ENCODE measurements at places on chromosomes 4 and X.
A peak's percentile ranks its signal among the peaks of the same experiment; 100 is the strongest.

- no peak for DNase-seq
Observed at GRCh38 chr4:48472794-48473193, 10.3 kb upstream of the SLC10A4 start.

DNA sequence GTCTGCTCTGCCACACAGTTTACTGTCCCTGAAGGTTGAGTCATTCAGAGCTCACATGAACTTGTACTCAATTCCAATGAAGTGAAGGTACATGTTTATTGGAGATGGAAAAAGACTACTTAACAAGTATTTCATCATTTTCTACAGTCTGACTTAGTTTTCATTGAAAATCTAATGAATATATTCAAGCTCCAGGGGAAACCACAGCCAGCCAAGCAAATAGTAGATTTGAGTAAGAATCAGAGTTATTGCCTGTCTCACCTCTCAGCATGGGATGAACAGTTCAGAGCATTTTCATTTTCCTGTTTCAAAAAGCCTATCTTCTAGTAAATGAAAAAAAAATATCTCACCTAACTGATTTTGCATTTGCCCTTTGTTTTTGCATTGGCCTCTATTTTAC lies 1249.4 kb upstream of the DIAPH2 start:
- DNase-seq, result no peak

- DNase-seq, result no peak
Observed at GRCh38 chrX:8604131-8604530, 127.8 kb downstream of the ANOS1 start.

GRCh38 chrX:103369479-103369878 lies 6.9 kb upstream of the BEX3 start:
- no peak for DNase-seq

DNA sequence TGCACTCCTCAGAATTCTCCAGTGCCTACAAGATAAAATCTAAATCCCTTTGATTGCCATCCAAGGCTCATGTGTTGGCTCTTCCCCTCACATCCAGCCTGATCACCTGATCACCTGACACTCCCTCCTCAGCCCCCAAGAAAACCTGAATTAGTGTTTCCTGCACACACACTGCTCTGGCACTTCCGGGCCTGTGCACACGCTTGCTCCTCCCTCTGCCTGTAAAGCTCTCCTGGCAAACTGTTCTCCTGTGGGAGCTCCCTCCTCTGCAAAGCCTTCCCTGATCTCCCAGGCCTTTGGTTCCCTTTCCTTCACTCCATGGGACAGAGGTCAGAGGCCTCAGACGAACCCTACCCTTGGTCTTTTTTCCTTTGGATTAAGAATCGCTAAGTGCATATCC lies 19.9 kb downstream of the PHKA2 start:
- DNase-seq, result no peak

- DNase-seq, result no peak
Observed at GRCh38 chr4:171644430-171645057, 168.7 kb upstream of the GALNTL6 start.

DNA sequence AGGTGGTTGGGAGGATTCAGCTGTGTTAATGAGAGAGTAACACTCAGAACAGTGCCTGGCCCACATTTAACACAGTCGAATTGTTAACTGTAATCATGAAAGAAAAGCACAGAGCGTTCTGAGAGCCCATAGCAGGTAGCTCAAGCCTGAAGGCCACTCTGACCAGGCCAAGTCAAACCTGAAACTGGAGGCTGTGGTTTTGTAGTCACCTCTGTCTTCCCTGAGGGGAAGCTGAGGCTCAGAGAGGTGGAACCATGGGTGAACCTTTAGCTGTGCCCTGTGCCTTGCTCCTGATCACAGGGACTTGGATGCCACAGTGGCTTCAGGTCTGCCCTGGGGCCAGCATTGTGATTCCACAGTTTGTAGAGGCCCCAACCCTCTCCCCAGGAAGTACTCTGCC lies 16.6 kb upstream of the UBA1 start:
- no peak for DNase-seq

- no peak for DNase-seq
Observed at GRCh38 chr4:972651-973424, 531 bp downstream of the DGKQ start.

- peak; percentile 65 for DNase-seq
Observed at GRCh38 chr4:6773616-6774540, 8.6 kb upstream of the KIAA0232 start.

- DNase-seq, result no peak
Observed at GRCh38 chr4:52358366-52358765, 300.7 kb downstream of the USP46 start.

DNA sequence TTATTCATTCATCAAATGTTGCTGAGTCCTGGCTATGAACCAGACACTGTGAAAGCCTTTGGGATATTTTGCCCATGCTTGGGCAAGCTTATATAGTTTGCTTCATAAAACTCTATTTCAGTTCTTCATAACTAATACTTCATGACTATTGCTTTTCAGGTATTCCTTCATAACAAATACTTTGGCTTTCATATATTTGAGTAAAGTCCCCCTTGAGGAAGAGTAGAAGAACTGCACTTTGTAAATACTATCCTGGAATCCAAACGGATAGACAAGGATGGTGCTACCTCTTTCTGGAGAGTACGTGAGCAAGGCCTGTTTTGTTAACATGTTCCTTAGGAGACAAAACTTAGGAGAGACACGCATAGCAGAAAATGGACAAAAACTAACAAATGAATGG lies 1.7 kb upstream of the AFP start:
- DNase-seq, result no peak

GRCh38 chrX:79263550-79263949 lies 103.6 kb downstream of the ITM2A start:
- DNase-seq, result no peak

DNA sequence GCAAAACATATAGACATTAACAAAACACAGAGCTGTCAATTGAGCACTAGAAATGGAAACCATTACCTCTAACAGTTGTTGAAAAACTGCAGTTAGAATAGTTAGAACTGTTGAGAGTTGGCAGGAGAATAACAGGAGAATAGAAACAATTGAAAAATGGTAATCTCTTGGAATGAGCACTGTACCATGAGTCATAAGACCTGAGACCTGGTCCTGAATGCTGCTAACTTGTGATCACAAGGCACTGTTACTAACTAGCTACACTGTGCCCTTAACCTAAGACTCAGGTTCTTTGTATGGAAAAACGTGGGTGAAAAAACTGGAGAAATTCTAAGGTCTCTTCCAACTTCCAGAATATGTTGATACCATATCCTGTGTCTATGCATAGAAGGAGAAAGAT lies 29.3 kb downstream of the FAM114A1 start:
- no peak for DNase-seq

- DNase-seq, result no peak
Observed at GRCh38 chr4:5203309-5203992, 152.2 kb downstream of the STK32B start.

GRCh38 chr4:37628977-37629609 lies 57.1 kb downstream of the RELL1 start:
- peak; percentile 75 for DNase-seq

DNA sequence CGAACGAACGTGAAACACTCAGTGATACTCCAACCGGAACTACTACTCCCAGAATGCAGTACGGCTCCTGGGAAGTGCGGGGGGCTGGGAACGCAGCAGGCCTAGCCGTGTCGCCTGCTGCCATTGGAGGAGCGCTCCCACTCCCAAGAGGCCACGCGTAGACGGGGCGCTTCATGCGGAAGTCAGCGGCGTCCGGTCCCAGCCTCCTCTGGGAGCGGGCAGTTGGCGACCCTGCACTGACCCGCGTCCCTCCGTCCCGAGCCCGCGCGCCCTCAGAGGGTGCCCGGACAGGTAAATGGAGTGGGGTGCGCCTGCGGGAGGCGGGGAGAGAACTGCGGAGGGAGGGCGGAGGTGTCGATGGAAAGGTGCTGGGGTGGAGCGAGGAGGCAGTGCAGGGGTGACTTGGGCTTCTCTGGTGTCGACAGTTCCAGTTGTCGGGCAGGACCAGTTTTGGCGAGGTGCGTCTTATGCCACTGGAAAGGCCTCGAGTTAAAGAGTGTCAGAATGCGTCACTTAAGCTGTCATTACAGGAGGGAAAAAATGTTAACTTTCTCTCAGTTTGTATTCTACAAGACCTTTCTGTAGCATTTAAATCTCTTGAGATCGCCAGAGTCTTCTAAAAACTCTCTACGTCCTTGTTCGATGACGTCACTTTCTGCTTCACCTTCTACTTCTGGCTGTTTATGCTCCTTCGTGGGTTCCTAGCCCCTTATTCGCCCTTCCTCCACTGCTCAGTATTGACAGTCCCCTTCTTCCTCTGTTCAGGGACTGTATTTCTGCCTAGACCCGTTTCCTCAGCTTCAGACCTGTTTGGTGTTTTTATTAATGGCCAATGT lies at the start of gene VAMP7:
VAMP7 (plus strand) TSS at position 188 of the 836 bp plus-strand sequence. CDS start 8,122 bp downstream, outside the sequence.
- peak; percentile 84 for DNase-seq

DNA sequence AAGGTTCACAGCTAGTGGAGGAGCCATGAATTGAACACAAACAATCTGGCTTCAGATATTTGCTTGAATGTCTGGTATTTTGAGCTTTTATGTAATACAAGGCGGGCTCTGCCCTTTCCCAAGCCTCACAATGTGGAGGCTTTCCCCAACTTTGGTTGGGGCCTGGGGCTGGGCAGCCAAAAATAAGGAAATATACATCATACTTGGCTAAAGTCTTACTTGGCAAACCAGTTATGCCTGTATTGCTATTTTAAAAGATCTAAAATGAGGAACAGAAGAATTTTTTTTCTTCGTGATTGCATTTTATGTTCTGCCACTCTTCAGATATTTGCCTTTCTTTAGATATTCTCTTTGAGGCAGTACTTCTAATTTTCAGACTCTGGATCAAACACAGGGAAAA lies 26.1 kb downstream of the ARFIP1 start:
- no peak for DNase-seq

- DNase-seq, result no peak
Observed at GRCh38 chrX:118520216-118521206, 24.9 kb downstream of the DOCK11 start.

DNA sequence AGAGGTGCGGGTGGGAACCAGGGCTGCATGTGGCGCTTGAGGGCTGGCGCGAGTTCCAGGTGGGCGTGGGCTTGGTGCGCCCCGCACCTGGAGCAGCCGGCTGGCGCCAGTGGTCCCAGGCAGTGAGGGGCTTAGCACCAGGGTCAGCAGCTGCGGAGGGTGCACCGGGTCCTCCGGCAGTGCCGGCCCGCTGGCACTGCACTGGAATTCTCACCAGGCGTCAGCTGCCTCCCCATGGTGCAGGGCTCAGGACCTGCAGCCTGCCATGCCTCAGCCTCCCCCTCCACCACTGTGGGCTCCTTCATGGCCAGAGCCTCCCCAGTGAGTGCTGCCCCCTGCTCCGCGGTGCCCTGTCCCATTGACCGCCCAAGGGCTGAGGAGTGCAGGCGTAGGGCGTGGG lies 174.0 kb downstream of the ADAM29 start:
- no peak for DNase-seq

DNA sequence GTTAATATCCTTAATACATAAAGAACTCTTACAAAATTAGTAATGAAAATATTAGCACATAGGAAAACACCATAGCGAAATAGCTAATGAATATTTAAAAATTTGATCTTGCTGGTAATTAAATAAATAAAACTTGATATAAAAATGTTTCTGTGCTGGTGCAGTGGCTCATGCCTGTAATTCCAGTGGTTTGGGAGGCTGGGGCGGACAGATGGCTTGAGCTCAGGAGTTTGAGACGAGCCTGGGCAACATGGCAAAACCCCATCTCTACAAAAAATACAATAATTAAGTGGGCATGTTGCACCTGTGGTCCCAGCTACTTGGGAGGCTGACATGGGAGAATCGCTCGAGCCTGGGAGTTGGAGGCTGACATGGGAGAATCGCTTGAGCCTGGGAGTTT lies 7.6 kb downstream of the FAM199X start:
- no peak for DNase-seq

DNA sequence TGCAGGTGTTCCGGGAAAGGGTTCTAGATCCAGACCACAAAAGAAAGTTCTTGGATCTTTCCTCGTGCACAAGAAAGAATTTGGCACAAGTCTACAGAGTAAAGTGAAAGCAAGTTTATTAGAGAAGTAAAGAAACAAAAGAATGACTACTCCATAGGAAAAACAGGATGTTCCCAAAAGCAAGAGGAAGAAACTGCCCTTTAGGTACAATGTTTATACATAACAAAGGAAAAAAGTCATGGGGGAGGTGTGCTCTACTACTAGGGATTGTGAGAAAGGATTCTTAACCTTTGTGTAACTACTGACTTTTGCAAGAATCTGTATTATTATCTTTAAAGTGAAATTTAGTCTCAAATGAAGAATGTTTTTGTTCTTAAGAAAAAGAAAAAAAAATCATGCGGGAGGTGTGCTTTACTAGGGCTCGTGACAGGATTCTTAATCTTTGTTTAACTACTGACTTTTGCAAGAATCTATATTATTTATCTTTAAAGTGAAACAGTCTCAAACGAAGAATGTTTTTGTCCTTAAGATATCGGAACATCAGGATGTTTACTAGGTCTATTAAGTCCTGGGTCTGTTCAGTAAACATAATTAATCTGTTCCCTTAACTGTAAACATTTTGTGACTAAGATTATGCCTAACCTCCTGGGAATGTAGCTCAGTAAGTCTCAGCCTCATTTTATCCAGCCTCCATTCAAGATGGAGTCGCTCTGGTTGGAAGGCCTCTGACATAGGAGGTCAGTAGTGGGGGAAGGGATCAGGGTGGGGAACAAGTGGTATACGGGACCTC lies 110.4 kb upstream of the BEND4 start:
- no peak for DNase-seq

DNA sequence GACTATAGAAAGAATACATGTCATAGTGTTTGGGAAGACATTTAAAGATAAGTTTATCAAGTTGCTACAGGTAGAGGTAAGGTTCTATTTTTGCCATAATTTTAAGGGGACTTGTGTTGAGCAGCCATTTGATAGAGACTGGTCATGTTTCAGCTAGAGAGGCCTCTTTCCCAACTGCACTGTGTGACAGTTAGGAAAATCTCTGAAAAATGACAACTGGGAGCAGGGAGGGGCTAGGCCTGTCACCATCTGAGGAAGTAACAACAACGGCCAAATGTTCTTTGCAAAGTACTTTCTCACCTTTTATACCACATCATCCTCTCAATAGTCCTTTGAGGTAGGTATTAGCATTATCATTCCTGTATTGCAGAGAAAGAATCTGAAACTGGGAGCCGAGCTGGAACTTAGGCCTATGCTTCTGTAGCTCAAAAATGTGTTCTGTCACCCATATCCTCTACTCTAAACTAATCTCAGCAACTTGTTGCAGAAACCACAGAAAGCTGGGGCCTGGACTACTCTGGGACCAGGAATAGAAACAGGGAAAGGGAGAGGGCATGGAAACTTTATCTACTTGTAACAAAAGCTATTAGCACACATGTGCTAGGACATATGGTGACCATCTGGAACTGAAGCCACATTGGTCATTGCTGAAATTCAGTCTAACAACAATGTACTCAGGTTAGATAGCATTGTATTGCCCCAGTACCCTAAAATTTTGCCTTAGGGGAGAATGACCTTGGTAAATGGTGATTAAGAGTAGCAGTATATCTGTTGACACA lies 198.9 kb downstream of the MID1IP1 start:
- no peak for DNase-seq
